ENCODE measurements at places on chromosomes 1 and 21. TPM values are rescaled to one million over a fixed set of nuclear protein-coding genes. Genes with fewer than 3 reads are reported as not detected.
A peak's percentile ranks its signal among the peaks of the same experiment; 100 is the strongest.

CLDN19 gene
- total RNA-seq, result not detected

LRRC42 gene
- total RNA-seq, result 24.1 TPM

BMP8B gene
- 0.13 TPM for total RNA-seq

FMO1 gene
- not detected for total RNA-seq

AQP10 gene
- total RNA-seq, result not detected

DSCAM gene
- not detected for total RNA-seq

SETD4 gene
- 9.1 TPM for total RNA-seq

PLEKHO1 gene
- total RNA-seq, result 56.5 TPM

SPRR2G gene
- not detected for total RNA-seq

LMNA gene
- total RNA-seq, result 402 TPM

DNA sequence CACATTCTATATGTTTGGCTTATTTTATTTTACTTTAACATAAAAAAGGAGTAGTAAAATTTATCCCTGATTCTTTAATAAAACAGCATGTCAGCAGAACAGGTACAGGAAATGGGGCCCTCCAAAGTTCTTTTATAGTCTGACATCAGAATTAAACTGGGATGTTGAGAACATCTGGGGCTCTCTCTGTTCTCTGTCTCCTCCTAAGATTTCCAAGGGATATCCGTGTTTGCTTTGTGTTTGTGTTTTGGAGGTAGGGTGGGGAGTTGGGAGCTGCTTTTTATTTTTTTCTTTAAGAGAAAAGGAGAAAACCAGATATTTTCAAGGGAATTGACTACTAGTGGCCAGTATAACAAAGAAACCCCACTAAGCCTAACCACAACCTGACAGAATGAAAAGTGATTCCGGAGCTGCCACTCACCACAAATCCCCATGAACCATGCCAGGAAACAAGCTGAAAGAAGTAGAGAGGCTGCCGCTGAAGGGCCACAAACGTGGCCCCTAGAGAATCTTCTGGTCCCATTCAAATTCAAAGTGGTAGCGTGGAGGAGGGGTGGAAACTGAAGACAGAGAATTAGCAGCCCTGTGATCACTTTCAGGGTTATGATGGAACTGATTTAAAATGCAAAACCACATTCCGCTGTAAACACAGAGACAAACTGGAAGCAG, 369.6 kb upstream of the ADGRL2 start:
- DNase-seq, result no peak

DNA sequence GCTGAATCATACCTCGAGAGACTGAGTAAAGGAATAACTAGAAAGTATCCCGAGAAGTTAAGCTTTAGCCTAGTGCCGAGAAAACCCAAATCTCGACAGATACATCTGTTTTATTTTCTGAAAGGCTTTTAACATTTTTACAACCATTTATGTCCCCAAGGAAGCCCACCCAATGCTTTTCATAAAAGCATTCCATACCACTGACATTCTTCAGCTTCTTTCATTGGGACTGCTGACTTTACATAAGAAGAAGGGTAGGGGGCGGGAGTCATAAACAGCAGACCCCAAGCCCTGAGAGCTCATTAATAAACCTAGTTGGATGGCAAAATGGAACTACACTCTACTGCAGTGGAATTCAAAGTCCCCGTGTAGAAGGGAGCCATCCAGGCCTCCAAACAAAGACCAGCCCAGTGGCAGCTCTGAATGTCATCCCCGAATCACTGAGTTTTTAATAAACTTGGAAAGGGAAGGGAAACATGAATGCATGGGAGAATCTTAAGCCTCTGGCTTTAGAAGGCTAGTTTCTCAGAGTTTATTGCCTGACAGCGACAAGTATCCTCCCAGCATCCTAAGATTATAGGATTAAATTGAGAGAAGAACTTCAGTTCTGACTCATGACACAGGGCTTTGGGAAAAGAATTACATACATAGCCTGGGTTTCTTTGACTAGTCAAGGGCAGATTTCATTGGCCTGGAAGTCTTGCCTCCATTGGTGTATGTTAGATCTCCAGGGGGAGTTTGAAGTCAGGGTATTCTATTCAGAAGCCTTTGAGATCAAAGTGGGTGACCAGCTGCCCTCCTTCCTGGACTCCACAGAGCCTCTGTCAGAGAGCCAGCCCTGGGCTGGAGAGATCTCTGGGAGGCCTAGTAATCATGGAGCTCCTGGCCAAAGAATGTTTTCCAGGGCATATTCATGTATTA, 3.7 kb downstream of the ATF3 start:
- DNase-seq, result no peak

DNA sequence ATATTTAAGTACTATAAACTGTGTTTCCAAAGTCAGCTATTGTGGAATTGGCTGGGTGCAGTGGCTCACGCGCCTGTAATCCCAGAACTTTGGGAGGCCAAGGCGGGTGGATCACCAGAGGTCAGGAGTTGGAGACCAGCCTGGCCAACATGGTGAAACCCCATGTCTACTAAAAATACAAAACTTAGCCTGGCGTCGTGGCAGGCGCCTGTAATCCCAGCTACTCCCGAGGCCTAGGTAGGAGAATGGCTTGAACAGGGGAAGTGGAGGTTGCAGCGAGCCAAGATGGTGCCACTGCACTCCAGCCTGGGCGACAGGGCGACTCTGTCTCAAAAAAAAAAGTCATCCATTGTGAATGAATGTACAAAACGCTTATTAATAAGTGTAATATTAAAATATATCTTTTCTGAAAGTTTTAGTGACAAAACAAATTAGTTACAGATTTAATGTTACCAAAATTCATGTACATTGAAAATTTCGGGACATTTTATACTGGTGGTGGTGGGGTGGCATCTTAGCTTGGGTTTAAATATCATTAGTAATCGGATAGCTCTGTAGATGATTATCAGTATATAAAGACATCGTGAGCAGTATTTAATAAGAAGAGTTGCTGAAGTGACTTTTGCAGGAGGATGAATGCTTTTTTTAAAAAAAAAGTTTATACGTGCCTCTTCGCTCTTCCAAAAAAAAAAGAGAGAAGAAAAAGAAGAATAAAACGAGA, 503 bp upstream of the SRSF11 start:
- no peak for DNase-seq

- peak; percentile 81 for DNase-seq
These were observed at the start of gene DEPDC1 for GRCh38 chr1:68496680-68497357. Gene DEPDC1 (minus strand): TSS chr1:68497082. CDS start chr1:68496999, 83 bp downstream.

DNA sequence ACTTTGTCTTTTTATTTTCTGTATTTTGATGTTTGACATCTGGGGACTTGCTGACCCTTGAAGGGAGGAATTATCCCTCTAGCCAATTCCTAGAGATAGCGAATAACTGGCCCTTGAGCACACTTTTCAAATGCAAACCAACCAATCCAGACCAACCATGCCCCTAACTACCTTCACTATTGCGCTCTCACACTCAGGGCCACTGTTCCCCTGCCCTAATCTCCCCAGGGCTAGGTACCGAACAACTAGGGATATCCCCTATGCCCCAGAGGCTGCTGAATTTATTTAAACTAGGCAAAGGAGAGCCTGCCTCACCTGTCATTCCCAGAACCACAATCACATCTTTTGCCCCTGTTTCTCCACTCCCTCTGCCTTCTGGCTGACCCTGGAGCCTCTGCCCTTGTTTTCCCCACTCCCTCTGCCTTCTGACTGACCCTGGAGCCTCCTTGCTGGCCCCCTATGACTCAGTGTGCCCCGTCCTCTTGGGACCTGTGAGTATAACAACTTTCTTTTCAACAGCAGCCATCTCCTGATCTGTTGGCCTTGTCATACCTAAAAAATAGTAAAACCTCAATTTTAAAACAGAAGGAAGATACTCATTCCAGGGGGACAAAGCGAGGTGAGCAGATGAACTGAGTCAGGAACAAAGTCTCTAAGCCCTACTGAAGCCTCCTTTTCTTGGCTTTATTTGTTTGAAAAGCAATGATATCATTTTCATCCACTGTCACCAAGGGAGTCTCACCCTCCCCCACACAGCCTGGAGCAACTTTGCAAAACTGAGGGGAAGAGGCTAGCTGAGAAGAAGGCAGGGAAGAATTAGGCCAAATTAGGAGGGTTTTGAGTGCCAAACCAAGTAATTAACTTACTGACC, 115.5 kb downstream of the NMNAT2 start:
- DNase-seq, result no peak

DNA sequence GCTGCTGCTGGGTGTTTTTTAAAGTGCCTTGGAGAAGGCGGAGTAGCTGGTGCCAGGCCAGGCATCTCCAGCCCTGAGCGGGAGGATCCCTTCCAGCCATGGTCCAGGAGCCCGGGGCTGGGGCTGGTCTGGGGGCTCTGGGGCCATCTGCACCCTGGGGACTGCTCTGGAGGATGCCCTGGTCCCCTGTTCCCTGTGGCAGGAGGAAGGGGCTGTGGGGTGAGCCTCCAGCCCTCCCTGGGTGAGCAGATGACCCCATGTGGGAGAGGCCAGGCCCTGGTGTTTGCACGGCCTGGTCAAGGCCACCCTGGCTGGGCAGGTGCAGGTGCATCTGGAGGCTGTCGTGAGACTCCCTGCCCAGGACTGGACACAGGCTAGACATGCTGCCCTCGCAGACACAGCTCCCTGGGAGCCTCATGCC, 56.7 kb downstream of the SLX9 start:
- DNase-seq, result no peak

GRCh38 chr1:234368320-234369032, 4.8 kb upstream of the COA6 start:
- DNase-seq, result no peak

GRCh38 chr1:171427852-171428471, 57.4 kb upstream of the PRRC2C start:
- DNase-seq, result no peak

DNA sequence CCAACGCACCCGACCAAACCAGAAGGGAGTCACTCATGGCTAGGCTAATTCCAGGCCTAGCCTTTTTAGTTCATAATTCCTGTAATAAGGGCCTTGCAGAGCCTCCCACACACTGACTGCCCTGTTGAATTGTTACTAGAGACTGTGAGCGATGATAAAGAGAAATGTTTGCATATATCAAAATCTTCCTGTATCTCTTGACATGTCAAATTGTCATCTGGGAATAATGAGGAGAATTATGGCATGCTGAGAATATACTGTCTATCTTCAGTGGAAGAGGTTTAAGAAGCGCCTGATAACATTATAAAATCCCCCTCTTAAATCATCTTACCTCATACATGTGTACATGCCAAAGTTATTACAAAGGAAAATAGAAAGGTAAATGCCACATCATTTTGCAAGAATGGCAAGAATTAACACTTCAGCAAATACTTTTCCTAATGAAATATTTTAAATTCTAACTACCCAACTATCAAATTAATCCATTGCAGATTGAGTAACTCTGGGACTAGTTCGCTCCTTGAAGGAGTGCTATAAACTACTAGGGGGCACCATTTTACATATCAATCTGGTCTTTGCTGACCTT, 144.1 kb downstream of the CENPF start:
- DNase-seq, result no peak

DNA sequence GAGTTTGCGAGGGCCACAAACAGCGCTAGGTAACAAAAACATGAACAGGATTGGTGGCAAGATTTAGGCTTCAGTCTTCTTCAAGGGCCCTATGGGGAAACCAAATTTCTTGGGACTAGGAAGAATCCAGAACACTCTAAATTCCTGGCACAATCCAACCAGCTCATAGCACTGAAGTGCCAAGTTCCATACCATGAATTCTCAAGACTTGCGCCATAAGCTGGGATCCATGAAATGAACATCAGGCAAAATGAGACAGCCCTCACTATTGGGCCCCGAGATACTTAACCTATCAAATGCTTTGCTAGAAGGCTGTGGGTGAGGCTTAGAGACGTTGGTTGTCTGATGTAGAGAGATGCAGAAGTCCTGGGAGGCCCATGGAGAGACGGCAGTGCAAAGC, 322.1 kb downstream of the PAPPA2 start:
- DNase-seq, result no peak

DNA sequence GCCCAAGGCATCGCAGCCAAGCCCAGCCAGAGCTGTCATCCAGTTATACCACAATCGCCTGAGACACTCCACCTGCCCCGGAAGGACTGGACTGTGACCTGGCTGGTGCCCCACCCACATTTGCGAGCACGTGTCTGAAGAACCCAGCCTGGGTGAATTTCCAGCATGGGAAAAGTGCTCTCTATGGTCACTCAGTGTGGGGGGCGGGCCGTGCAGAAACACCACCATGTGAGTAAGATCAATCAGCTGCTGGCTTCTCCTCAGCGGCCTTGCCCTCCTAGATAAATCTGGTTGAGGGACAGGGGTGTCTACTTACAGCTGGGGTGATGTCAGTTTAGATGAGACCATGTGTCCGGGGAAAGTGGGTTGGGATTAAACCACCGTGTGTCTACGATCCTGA, 44.8 kb downstream of the URB1 start:
- DNase-seq, result no peak

- no peak for DNase-seq
These were observed 1.2 kb upstream of the EPHA10 start for GRCh38 chr1:37765916-37766664.

GRCh38 chr1:5937373-5937857, 54.8 kb downstream of the NPHP4 start:
- DNase-seq, result no peak

DNA sequence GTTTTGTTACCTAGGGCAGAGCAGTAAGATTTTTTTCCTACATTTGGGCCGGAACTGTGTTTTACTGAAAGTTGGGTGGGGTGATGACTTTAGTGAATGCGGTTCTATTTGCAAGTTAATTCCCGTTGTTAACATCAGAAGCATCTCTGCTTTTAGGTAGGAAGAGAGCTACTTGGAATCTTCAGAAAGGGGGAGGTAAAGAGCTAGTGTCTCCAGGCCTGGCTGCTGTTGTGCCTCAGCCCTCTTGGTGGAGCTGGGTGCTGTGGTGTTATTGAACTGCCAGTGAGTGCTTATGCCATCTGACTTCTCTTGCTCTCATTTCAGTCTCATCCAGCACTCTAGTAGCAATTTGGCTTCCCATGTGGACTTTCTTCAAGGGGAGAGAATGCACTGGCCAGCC, 3.4 kb downstream of the KDM4A start:
- DNase-seq, result peak; percentile 17

- DNase-seq, result no peak
These were observed 6.2 kb downstream of the PLEKHM2 start for GRCh38 chr1:15690317-15690716.

GRCh38 chr1:12230549-12231275, 882 bp downstream of the VPS13D start:
- peak; percentile 51 for DNase-seq

- no peak for DNase-seq
These were observed 21.7 kb downstream of the KCNK2 start for GRCh38 chr1:215104283-215104682.

DNA sequence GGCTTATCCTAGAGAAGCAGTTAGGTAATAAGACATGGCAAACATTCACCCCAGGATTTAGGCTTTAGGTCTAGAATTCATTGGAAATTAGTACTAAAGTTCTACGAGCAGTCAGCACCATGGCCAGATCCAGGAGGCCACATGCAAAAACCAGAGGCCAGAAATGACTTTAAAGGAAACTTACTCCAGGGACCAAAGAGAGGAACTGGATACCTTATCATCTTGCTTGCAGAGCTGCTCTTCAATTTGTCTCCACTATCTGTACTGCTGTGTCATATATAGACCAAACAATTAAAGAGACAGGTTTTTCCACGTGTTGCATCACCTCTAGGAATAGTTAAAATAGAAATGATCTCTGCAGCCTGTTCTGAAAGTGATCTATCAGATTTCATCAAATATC, 127.8 kb downstream of the LMX1A start:
- DNase-seq, result no peak

GRCh38 chr1:90558126-90558525, 159.0 kb downstream of the BARHL2 start:
- no peak for DNase-seq

GRCh38 chr1:119373465-119373864, 4.9 kb downstream of the HAO2 start:
- no peak for DNase-seq
